Neural crest cell (in vitro differentiated cells): ENCODE measurements at places on chromosomes 7 and 10. TPM values are rescaled to one million over a fixed set of nuclear protein-coding genes. Genes with fewer than 3 reads are reported as not detected.

GRCh38 chr7:50610521-50611277, 45.5 kb upstream of the DDC start:
- DNase-seq = no peak
- H3K36me3 ChIP-seq = peaks cover 20% of the 10 kb centered on the region
- H3K4me1 ChIP-seq = no peaks in the 10 kb centered on the region
- no peak overlapping the region for H3K4me3 ChIP-seq
- H3K27me3 ChIP-seq = no peaks in the 10 kb centered on the region

DNA sequence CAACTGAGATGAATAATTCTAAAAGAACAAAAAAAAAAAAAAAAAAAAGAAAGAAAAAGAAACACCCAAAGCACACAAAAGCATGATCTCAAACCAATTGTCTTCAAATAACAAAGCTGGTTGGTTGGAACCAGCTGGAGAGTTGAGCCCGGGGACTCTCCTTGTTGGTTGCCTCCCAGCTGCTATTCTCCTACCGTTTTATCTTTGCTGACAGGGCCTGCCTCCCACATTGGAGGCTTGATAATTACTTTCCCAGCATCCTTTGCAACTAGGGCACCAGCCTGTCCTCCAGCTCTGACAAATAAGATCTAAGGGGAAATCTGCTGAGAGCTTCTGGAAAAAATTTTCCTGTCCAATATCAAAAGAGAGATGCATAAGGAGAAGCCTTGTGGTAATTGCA, 6.8 kb downstream of the PON1 start:
- no peak overlapping the region for H3K4me3 ChIP-seq
- no peak overlapping the region for H3K27ac ChIP-seq
- no peak for DNase-seq
- no peaks in the 10 kb centered on the region for H3K27me3 ChIP-seq
- H3K4me1 ChIP-seq = no peaks in the 10 kb centered on the region

GRCh38 chr10:57018452-57018851, 657.4 kb upstream of the ZWINT start:
- H3K4me3 ChIP-seq = no peak overlapping the region
- no peak for DNase-seq
- H3K36me3 ChIP-seq = no peaks in the 10 kb centered on the region
- no peak overlapping the region for H3K27ac ChIP-seq
- H3K4me1 ChIP-seq = peaks cover 21% of the 10 kb centered on the region

- peaks cover 2% of the 10 kb centered on the region for H3K36me3 ChIP-seq
- peaks cover 44% of the 10 kb centered on the region for H3K4me1 ChIP-seq
- peak within 1 kb of the TSS; percentile 83 for H3K27ac ChIP-seq
Observed at GRCh38 chr10:125159932-125160855, at the start of gene CTBP2. Gene CTBP2 (minus strand): TSS chr10:125160563.

DNA sequence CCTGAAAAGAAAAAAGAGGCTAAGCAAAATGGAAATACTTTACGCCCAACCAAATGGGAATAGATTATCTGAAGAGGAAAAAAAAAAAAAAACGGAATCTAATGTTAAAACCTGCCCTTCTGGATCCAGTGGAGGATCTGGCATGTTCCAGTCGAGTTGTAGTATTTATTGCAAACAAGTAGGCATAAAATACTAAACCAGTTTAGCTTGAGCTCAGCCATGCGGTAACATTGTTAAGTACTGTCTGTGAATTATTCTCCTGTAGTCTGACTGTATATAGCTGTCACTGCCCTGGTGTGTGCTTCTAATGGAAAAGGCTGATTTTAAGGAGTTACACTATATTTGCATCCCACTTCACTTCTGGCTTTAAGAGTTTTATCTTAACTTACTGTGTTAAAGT, 40.3 kb downstream of the CELF2 start:
- DNase-seq = no peak
- H3K36me3 ChIP-seq = peaks cover 14% of the 10 kb centered on the region
- H3K27me3 ChIP-seq = no peaks in the 10 kb centered on the region
- no peak overlapping the region for H3K4me3 ChIP-seq

DNA sequence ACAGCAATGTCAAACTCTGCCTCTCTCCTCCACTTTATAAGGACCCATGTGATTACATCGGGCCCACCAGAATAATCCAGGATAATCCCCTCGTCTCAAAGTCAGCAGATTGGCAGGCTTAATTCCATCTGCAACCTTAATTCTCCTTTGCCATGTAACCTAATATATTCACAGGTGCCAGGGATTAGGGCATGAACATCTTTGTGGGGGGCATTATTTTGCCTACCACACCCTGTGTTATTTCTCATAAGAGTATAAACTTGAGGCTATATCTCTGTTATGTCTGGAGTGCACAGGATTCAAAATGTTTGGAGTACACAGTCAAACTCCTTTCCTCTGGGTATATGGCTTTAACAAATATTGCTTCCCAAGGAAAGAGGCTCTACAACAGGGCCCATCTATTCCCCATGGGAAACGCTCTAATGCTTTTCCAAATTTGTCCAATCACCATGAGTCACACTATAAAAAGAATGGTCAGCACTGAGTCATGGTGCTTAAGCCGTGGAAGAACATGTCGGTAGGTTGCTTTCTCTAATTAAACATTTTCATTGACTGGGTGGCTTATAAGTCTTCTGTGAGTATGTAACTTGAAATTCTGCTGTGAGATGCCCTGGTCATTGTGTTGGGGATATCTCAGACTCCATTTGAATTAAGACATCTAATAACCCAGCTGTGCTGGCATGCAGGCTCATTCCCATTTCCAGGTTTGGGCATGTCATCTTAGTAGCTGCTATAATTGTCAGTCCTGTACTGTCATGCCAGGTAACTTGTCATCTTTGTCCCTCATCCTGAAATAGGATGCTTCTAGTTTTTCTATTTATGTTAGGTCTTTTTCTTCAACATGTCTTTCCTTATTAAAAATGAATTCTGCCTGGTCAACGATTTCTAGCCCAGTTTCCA, 11.5 kb upstream of the AKR1B10 start:
- no peak overlapping the region for H3K27ac ChIP-seq
- H3K27me3 ChIP-seq = peaks cover 25% of the 10 kb centered on the region
- no peak overlapping the region for H3K4me3 ChIP-seq
- no peak for DNase-seq
- peaks cover 5% of the 10 kb centered on the region for H3K4me1 ChIP-seq

GRCh38 chr7:77450054-77450453, 33.9 kb upstream of the GSAP start:
- H3K4me1 ChIP-seq = peaks cover 12% of the 10 kb centered on the region
- H3K36me3 ChIP-seq = no peaks in the 10 kb centered on the region
- no peak overlapping the region for H3K27ac ChIP-seq
- no peak overlapping the region for H3K4me3 ChIP-seq
- no peaks in the 10 kb centered on the region for H3K27me3 ChIP-seq

DNA sequence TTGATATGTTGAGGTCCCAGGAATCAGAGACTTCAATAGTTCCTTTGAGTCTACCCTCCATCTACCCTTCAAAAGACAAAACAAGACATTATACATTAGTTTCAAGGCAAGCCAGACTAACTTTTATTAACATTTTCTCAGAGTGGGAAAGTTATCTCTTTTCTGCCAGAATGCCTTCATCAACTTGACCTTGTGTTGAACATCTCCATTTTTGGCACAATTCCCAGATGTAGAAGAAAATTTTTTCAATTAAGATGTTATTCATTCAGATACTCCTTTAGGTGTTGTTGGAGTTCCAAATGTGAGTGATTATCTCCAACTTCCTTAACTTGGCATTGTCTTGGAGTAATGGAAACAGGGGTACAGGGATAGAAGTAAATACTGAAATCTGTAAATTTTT, 59.1 kb downstream of the NRF1 start:
- no peaks in the 10 kb centered on the region for H3K4me1 ChIP-seq
- no peak overlapping the region for H3K4me3 ChIP-seq
- DNase-seq = no peak
- no peak overlapping the region for H3K27ac ChIP-seq
- no peaks in the 10 kb centered on the region for H3K27me3 ChIP-seq

DNA sequence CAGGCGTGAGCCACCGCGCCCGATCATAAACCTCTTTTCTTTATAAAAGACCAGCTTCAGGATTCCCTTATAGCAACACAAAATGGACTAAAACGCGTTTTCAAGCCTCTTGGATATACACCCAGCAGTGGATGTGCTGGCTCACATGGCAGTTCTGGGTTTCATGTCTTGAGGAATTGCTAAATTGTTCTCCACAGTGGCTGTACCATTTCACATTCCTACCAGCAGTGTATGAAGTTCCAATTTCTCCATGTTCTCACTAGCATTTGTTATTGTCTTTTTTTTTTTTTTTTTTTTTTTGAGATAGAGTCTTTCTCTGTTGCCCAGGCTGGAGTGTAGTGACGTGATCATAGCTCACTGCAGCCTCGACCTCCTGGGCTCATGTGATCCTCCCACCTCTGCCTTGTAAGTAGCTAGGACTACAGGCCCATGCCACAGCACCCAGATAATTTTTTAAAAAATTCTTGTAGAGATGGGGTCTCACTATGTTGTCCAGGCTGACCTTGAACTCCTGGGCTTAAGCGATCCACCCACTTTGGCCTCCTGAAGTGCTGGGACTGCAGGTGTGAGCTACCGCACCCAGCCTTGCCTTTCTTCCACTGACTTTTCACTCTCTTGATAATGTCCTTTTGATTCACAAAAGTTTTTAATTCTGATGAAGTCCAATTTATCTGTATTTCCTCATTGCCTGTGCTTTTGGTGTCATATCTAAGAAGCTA, 17.4 kb downstream of the TECPR1 start:
- H3K36me3 ChIP-seq = peaks cover 2% of the 10 kb centered on the region
- no peak overlapping the region for H3K27ac ChIP-seq
- no peak for DNase-seq
- no peak overlapping the region for H3K4me3 ChIP-seq

- peak overlapping the region; percentile 93 for H3K4me3 ChIP-seq
- no peaks in the 10 kb centered on the region for H3K27me3 ChIP-seq
- peak overlapping the region; percentile 81 for H3K27ac ChIP-seq
- H3K36me3 ChIP-seq = peaks cover 4% of the 10 kb centered on the region
- no peak for DNase-seq
- peaks cover 37% of the 10 kb centered on the region for H3K4me1 ChIP-seq
Observed at GRCh38 chr10:35089611-35090161, 455 bp downstream of the CUL2 start.

TBXAS1 gene
- 4.1 and 5.7 TPM in 2 replicates for total RNA-seq

CAMK2B gene
- total RNA-seq = 1.6 and 2.4 TPM in 2 replicates

GPR26 gene
- total RNA-seq = not detected in 2 replicates

EVX1 gene
- 0.79 and 0.80 TPM in 2 replicates for total RNA-seq

NRAP gene
- not detected in 2 replicates for total RNA-seq
